ENCODE measurements at places on chromosomes 7 and 10. TPM values are rescaled to one million over a fixed set of nuclear protein-coding genes. Genes with fewer than 3 reads are reported as not detected.

Gene TRIM74
- 0.27 TPM for total RNA-seq

Gene LYZL2
- not detected for total RNA-seq

Gene PLOD3
- total RNA-seq = 74.4 TPM

Gene OR2A7
- not detected for total RNA-seq

Gene COL26A1
- 0.35 TPM for total RNA-seq

Gene A1CF
- total RNA-seq = 0.09 TPM

Gene AP1S1
- total RNA-seq = 149 TPM

Gene PNLIPRP2
- total RNA-seq = 0.09 TPM

Gene GPR37
- total RNA-seq = 0.71 TPM

Gene ZNF862
- total RNA-seq = 1.9 TPM

Gene PNLIPRP1
- total RNA-seq = not detected

Gene HGF
- total RNA-seq = not detected

Gene COX19
- 7.8 TPM for total RNA-seq

Gene EBLN1
- total RNA-seq = not detected

Gene ZNF511
- total RNA-seq = 75.0 TPM

Gene CCDC172
- not detected for total RNA-seq

Gene FKBP6
- total RNA-seq = not detected

Gene SRRM3
- total RNA-seq = 5.6 TPM

Gene EXOC4
- total RNA-seq = 19.1 TPM

Gene AQP1
- total RNA-seq = 0.45 TPM

Gene HOXA6
- 1.9 TPM for total RNA-seq

Gene EN2
- total RNA-seq = 0.54 TPM

Gene KCND2
- not detected for total RNA-seq

Gene OR2A1
- not detected for total RNA-seq

All from A549 treated with CpdA at 1 μM for 4 hours (cell line).